ENCODE measurements at places on chromosomes 2 and 18.

DNA sequence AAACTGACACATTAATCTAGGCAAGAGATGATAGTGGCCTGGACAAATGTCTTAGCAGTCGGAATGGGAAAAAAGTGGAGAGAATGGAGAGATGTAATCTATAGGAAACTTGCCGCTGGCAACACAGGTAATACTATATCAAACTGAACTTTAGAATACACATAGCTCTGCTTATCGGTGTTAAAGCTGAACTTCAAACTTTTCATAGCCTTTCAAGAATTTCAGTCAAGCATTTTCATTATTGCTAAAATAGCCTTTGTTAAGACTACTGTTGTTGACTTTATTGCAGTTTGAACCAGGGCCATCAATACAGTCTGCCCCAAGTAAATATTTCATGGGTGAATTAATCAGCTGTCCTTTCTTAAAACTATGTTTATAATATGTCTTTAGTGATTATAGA, 12.9 kb upstream of the CHST9 start:
- DNase-seq = no peak

GRCh38 chr2:206921529-206921928, 17.8 kb upstream of the CPO start:
- no peak for DNase-seq

GRCh38 chr2:20568501-20569463, 82.1 kb downstream of the HS1BP3 start:
- DNase-seq = no peak

DNA sequence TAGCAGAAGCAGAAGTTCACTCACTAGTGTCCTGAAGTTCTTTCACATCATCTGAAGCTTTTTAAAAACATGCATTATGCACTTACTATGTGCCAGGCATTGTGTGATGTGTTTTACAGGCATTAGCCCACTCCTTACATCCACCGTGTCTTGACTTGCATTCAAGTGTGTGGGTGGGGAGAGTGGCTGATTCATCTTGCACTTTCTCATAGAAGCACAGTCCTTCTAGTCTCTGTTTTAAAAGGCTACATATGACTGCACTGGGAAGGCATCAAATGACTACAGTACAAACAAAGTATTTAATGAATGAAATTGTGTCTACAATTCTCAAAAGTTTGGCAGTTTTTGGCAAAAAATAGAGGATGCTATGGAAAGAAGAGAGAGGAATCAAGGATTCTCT, 21.6 kb upstream of the DSC3 start:
- DNase-seq = no peak

- DNase-seq = no peak
Observed at GRCh38 chr18:43542016-43542415, 264.7 kb upstream of the SYT4 start.

- no peak for DNase-seq
Observed at GRCh38 chr18:11419338-11419737, 190.1 kb upstream of the SLC35G4 start.

DNA sequence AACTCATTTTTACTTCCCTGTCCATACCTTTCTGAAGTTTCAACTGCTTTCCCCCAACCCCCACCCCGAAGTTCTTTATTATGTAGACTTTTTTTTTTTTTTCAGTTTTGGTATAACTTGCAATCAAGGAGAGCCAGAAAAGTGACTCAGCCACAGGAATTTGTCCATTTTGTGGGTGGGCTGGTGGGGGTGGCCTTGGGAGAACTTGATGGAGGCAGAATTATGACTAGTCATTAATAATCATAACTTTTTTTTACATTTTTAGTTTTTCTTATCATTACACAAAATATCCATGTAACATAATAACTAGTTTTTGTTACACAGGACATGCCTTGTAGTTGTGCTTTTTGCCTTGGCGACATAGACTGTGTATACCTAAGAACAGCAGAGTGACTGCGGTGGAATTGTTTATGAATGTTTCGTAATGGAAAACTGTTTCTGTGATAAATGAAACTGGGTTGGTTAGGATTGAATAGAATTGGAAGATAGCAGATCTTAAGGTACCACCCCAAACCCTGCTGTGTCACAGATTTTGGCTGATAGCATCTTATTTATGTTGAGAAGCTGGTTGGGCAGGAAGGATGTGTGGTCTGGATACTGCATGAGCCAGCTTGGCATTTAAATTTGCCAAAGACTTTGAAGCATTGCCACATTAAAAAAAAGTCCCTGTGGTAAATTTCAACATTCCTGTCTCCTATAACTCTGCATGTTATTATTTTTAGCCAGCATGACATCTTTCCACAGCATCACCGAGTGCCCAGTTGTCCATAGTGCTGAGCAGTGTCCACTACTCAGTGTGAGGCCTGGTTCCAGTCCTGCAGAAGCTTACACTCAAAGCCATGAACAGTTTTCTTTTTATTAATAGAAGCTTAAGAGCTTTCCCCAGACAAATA, 30.7 kb downstream of the LYPD6B start:
- no peak for DNase-seq

GRCh38 chr2:134379293-134379692, 125.4 kb downstream of the MGAT5 start:
- no peak for DNase-seq

GRCh38 chr18:10111944-10112343, 198.1 kb downstream of the VAPA start:
- no peak for DNase-seq

GRCh38 chr2:105329197-105329554, 359 bp downstream of the TGFBRAP1 start:
- no peak for DNase-seq

DNA sequence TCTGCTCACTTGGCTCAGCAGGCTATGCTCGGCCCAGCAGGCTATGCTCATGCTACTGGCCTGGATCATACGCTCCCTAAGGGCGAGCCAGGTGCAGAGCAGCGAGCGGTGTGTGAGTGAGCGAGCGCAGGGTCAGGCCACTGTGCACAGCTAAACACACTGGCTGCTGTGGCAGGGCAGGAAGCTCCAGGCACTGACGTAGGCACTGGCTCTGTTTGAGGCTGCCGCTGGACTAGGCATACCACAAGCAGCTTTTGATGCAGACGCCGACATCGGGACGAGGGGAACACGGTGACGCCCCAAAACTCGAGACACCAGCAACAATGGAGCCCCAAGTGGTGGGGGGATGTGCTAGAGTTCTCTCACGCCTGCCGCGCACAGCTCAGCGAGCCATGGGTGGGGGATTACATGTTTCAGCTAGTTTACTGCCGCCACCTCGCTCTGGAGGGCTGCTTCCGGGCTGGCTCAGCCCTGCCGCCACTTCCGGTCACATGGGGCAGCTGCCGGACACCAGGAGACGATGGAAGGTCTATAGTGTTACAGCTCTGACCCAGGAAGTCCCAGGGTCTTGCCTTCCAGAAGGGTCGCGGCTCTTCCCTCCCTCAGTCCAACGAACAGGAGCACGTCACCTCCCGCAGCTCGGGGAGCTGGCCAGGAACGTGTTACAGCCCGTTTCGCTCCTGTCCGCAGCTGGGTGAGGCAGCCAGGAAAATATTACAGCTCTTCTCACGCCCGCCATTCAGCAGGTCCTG, 1176.9 kb upstream of the LRRTM1 start:
- peak; percentile 13 for DNase-seq

DNA sequence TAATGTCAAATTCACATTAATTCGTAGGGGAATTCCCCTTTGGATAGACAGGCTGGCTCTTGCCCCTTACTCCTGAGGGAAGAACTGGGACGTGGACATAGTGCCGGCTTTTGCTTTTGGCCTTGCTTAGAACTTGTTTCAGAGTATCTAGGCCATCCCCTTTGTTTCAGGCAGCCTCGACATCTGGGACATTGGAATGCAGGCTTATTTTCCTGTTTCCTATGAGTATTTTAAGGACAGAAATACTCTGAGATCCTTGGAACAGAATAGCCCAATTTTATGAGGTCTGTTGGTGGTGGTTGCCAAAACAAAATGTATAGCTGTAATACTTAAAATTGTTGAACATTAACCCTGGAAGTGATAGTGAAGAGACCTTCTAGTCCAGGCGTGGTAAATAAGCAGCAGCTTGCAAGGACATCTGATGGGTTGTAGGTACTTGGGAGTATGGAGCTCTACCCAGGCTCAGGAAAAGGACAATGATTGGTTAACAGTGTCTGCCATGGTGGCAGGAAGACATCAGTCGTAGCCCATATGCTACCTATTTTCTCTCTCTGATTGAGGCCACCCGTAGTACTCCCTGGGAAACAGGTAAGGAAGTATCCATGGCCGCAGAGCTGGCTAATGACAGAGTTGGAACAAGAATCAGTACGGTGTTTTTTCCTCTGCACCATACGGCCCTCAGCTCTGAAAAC, 112.4 kb downstream of the CDK15 start:
- no peak for DNase-seq

- DNase-seq = no peak
Observed at GRCh38 chr2:20157193-20157891, 67.6 kb downstream of the SDC1 start.
